Activated CD8-positive, alpha-beta memory T cell treated with anti-CD3 and anti-CD28 coated beads for 1 hour (primary cell): ENCODE measurements at places on chromosomes 6 and 20.

DNA sequence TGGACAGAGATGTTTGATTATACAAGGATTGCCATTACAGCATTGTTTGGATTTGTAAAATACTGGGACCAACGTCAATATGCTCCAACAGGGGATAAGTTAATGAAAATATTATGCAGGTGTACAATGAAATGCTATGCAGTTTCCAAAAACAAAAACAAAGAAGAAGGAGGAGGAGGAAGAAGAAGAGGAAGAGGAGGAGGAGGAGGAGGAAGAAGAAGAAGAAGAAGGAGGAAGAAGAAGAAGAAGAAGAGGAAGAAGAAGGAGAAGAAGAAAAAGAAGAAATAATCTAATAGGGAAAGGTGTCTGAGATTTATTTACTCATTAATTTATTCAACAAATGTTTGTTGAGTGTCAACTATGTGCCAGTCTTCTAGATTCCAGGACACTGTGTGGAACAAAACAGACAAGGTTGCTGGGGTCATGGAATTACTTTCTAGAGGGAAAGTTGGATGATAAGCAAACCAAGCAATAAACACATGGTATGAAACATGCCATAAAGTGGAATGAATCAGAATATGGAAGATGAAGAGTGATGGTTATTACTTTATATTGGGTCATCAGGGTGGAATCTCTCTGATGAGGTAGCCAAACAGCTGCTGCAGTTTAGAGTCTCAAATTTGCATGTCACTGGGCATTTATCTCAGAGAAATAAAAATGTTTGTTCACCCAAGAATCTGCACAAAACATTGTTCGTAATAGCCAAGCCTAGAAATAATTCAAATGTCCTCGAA, 6.3 kb upstream of the TRIM27 start:
- DNase-seq: no peak

- DNase-seq: peak; percentile 28
Observed at GRCh38 chr6:31897612-31898382, at the start of gene EHMT2. Gene EHMT2, minus strand, starts transcription at chr6:31897698. Its CDS starts 21 bp downstream, at chr6:31897677.

DNA sequence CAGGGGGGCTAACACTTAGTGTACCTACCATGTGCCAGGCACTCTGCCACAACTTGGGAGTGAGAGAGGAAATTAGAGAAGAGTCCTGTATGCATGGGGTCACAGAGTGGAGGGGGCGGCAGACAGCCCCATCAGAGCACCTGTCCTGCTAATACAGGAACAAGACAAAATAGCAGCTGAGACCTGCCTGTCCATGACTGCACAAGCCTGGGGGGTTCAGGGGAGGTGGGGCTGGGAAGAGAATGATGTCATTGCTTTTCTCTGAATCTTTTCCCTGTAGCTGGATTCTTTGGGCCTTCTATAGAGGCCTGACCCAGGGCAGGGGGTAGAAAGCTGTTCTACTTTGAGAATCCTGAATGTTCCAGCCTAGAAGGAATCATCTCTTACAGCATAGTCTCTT, 37.4 kb downstream of the FOXP4 start:
- DNase-seq: no peak

DNA sequence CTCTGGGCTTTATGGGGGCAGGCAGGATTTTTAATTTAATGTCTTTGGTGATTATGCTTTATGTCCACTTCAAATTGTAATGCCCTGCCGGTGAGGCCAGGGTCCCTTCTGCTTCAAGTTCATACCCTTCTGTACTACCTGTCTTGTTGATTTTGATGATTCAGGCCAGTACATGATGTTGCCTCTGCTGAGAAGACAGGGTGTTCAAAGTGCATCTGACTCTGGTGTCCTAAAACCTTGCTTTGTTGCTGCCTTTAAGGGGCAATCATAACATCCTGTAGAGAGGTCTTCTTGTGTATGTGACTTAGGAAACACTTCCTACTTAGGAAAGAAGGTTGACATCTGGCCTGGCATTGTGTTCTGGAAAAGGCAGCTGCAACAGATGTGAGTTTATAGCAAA, 113.2 kb downstream of the TMEM170B start:
- DNase-seq: no peak

- DNase-seq: no peak
Observed at GRCh38 chr20:47370850-47371782, 14.6 kb upstream of the ZMYND8 start.

DNA sequence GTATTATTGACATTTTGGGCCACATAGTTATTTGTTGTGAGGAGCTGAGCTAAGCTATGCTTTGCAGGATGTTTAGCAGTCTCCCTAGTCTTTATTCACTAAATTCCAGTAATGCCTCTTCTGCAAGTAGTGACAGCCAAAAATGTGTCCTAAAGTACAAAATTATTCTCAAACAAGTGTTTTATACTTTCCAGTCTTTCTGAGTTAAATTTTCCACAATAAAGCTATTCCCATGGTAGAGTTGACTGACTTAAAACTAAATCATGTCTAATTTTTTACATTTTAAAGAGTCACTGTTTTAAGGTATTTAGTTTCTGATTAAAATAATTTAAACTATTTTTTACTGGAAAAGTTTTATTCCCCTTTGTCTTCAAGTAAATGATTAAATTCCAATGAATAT, 717.8 kb upstream of the HS3ST5 start:
- no peak for DNase-seq

GRCh38 chr6:157096522-157096921, 226.8 kb downstream of the TMEM242 start:
- no peak for DNase-seq

DNA sequence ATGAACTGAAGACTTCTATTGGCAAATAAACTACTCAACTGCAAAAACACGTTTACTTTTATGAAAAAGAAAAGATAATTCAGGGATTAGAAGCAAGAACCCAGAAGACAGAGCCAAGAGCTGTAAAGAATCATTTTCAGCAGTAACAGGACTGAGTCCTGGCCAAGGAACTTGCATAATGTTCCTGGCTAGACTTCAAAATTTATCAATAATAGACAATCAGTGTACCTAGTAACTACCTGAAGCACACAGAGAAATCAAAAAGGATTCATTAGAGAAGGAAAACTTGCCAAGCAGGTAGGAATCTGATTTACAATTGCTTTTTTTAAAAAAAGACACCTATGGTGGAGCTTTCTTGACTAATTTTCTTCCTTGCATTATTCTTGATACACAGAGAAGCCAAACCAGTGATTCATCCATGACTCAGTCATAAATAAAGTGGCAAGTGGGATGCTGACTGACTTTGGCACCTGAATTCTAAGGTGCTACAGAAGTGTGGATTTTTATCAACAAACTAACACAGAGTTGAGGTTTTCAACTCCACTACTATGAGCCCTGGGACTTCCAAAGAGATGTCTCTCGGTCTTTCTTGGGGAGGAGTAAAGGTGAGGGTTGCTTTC, 281.3 kb downstream of the BMP7 start:
- DNase-seq: no peak

DNA sequence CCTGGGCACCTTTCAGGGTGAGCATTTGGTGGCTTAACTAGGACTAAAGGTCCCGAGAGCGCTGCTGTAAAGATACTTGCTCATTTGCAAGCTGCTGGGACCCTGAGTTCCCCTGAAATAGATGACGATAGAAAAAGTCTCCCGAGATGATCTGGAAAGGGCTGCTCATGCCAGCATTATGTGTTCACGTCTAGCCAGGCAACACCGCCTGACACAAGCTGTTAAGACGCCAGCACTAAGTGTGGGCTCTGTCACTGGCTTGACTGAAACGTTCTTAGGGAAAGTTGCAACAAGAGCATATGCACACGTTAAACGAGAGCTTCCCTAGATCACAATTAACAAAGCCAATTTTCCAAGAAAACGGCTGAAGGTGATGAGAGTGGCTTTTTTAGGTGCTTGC, 113.7 kb downstream of the SLC23A2 start:
- no peak for DNase-seq

DNA sequence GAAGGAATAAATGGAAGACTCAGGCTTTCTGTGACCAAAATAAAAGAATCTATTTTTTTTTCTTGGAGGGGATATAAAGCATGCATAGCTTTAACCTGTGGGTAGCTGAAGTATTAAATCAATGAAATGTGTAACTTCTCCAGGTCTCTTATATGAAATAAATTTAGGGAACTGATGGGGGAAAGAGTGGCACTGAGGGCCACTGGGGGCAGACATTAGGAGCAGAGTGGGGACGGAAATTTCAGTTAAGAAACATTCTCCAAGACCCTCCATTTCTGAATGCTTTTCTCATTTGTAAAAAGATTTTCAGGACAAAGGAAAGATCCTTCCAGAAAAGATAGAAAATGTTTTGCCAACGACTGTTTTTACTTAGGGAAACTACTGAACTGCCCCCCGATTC, 131.0 kb downstream of the GPX5 start:
- DNase-seq: no peak

DNA sequence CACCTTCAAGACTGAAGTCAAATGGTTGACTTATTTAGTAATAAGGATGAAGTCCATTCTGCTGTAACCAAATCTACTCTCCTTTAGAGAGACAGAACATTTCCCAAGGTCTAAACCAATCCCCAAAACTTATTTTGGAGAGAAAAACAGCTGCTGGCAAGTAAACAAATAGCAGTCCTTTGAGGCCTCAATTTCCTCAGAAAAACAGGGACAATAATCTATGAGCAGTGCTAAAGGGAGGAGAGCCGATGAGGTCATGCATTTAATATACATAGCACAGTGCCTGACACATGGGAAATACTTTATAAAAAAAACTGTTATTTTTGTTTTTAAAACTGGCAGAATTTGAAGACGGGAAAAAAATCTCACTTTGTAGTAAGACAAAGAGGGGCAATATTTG, 526.0 kb downstream of the EPM2A start:
- DNase-seq: no peak

DNA sequence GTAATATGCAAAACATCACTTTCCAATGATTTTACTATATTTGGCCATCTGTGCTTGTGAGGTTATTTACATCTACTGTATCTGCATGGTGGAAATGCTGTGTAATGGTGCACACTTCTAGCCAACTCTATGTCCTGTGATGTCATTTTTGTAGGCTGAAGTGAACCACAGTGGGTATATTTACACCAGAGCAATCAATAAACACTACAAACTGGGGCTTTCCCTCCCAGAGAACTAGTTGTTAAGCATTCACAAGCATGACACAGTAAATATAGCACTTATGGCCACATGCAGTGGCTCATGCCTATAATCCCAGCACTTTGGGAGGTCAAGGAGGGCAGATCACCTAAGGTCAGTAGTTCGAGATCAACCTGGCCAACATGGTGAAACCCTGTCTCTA, 4.9 kb downstream of the SLC22A2 start:
- DNase-seq: no peak

DNA sequence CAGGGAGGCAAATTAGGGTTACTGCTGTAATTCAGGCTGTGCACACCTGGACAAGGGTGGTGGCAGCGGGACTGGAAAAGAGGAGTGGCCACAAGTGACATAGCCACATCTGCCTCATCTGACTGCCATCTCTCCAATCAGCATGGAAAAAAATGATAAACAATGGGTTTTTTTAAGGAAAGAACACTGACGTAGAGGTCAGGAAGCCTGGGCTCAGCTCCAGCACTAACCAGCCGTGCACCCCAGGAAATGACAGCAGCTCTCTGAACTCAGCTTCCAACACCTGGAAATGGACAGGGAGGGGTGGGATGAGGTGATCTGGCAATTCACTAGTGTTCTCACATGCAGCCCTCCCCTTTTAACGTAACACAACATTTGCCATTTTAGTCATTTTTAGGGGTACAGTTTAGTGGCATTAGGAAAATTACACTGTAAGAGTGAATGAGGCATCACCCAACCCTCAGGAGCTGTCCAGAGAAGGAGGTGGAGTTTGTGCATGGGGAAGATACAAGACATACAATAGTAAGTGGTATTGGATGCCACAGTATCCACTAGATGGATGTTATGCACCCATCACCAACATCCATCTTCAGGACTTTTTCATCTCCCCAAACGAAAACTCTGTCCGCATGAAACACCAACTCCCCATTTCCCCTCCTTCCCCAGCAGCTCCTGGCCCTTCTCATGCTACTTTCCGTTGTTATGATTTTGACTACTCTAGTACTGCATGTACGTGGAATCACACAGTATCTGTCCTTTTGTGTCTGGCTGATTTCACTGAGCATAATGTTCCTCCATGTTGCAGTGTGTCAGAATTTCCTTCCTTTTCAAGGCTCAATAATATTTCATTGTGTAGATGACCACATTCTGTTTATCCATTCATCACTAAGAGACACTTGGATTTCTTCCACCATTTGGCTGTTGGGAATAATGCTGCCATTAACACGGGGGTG, 215.5 kb upstream of the ECI2 start:
- DNase-seq: no peak

GRCh38 chr20:24784607-24785006, 164.5 kb upstream of the CST7 start:
- DNase-seq: no peak

DNA sequence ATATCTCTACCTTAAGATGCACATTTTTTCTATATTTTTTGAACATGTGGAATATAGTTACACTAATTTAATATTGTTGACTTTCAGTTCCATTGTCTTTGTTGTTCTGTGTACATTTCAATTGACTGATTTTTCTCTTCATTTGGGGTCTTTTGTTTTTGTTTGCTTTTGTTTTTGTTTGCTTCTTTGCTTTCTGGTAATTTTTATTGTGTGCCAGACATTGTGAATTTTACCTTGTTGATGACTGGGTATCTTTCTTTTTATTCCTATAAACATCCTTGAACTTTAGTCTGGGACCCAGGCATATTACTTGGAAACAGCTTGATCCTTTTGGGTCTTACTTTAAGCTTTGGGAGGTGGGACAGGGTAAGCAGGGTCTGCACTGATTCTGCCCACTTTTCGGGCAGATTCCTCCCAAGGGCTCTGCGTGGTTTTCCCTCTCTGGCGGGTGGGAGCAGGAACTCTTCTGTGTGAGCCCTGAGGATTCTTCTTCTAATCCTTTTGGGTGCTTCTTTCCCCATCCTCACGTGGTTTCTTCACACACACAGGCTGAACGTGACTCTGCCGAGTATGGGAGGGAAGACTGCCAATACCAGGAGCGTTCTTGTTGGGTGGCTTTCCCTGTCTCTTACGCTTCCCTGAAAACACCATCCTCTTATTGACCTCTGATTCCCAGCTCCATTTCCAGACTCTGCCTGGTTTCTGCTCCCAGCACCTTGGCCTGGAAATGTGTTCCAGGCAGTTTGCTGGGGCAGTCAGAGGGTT, 200.5 kb downstream of the ARID1B start:
- no peak for DNase-seq

GRCh38 chr6:150267686-150268561, 100.9 kb upstream of the IYD start:
- no peak for DNase-seq

- no peak for DNase-seq
Observed at GRCh38 chr6:108453601-108454185, 107.0 kb upstream of the FOXO3 start.

DNA sequence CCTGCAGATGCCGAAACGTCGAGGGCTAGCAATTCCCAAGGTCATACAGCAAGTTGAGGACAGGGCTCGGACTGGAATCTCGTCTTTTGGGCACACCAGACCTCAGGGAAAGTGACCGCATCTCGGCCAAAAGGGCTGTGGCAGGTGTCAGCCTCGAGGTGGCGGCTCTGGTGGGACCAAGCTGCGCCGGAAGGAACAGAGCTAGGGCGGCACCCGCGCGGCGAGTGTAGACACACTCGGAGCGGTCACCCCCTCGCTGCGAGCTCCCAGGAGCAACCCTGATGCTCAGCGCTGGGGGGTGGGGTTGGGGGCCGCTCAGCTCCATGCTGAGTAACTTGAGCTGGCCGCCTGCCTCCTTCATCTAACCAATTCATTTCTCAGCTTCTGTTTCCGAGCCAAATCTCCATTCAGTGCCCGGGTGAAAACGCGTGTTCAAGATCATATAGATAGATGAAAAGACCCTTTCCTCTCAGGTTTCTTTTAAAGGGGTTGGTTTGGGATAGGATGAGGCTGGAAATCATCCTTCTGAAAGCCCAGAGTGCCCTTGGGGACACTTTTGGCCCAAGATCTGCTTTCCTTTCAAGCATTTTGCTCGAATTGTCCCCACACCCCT, 2.2 kb upstream of the TUBB2B start:
- no peak for DNase-seq

- DNase-seq: no peak
Observed at GRCh38 chr20:41872930-41873329, 254.8 kb upstream of the CHD6 start.
